NCI-H446 (cell line): ENCODE measurements at places on chromosomes 3 and 15.
A peak's percentile ranks its signal among the peaks of the same experiment; 100 is the strongest.

DNA sequence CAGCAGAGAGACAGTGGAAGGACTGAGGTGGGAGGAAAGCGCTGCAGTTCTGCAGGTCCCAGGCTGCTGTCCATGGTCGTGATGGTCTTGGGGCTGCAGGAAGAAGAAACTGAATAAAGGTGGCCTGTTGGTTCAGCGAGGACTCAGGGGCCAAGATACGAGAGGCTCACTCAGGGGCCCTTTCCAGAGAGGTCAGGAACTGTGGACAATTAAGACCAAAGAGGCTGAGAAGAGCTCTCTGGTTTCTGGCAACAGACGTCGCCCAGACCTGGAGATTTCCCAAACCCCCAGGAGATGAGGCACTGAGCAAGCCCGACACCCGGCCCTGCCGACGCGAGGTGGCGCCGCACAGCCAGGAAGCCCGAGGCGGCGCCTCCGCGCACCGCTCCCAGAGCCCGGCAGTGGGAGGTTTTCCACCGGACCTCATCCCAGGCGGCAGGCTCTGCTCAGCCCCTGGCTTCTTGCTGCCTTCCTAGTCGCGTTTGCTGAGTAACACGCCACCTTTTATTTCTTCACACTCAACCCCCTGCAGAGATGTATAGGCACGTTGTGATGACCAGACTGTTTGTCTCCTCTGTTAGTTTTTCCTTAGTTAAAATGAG is 56.4 kb upstream of the ARRDC4 start:
- no peak for DNase-seq

- DNase-seq: no peak
Observed at GRCh38 chr15:92161039-92161670, 232.5 kb upstream of the ST8SIA2 start.

- DNase-seq: no peak
Observed at GRCh38 chr3:45199837-45200648, 26.0 kb downstream of the TMEM158 start.

GRCh38 chr15:61226361-61227256 is 2.5 kb downstream of the RORA start:
- no peak for DNase-seq

- no peak for DNase-seq
Observed at GRCh38 chr3:183260167-183260904, 7.3 kb downstream of the B3GNT5 start.

DNA sequence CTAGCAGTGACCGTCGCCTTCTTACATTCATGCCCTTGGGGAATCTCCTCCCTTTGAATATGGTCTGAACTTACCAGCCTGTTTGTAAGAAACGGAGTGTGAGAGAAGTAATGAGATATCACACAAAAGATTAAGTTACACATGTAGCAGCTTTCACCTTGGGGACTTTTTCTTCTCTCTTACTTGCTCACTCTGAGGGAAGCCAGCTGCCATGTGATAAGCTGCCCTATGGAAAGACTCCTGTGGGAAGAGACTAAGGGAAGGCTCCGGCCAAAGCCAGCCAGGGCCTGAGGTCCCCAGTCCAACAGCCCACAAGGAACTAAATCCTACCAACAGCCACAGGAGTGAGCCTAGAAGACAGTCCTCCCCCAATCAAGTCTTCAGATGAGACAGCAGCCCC is 190.4 kb upstream of the TSC22D2 start:
- no peak for DNase-seq

GRCh38 chr3:41808152-41808551 is 153.8 kb downstream of the ULK4 start:
- no peak for DNase-seq

GRCh38 chr3:119990888-119991287 is 103.4 kb downstream of the GSK3B start:
- no peak for DNase-seq

- peak; percentile 41 for DNase-seq
Observed at GRCh38 chr3:140092848-140093536, 158.0 kb downstream of the CLSTN2 start.

GRCh38 chr3:127761441-127761801 is 60.9 kb downstream of the MGLL start:
- peak; percentile 41 for DNase-seq

- DNase-seq: peak; percentile 6
Observed at GRCh38 chr15:84747416-84748273, 747 bp upstream of the ZNF592 start.

DNA sequence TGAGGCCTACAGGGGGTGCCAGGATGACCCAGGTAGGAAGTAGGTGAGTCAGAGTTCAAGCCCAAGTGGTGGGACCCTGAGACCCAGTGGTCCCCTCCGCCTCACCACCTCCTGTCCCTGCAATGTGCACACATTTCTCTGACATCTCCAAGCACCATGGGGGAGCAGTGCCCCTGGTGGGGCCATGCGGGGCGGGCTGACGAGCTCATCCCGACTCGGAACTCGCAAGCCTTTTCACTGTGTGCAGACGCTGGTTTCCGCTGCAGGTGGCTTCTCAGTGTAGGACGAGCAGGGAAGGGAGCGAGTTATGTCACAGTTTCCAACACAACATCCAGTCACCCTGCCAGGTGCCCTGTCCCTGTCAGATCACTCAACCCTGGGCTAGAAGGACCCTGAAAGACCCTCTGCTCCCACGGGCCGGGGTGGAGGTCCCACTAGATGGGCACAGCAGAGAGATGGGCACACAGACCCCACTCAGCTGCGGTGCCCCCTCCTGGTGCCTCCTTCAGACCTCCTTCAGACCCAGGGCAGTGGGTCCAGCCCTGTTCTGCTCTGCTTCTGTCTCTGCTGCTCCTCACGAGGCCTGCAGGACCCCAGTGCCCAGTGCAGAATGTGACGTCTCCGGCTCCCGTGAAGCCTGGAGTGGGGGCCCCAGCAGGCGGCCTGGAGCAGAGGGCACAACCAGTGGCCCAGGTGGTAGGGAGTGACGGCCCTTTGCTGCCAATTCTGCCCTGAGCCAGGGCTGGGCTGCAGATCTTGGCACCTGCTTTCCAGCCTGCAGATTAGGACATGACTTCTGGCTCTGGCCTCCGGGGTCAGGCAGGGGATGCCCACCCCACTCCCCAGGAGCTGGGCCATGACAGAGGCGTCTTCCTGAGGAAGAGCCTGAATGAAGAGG is 102.0 kb upstream of the RPL32 start:
- no peak for DNase-seq

DNA sequence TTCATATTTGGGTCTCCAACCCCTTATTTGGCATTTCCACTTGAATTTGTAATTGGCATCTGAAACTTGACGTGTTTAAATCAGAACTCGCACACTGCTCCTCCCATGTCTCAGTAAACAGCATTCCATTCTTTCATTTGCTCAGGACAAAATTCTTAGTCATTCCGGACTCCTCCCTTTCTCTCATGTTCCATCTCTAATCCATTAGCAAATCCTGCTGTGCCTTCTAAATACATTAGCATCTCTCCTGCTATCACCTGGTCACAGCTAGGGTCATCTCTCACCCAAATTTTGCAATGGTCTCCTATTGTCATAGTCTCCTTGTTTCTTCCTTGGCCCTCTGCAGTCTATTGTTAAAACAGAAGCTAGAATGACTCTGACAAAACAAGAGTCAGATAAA is 119.9 kb upstream of the CADPS start:
- no peak for DNase-seq

GRCh38 chr3:181987736-181988135 is 276.0 kb downstream of the SOX2 start:
- no peak for DNase-seq

DNA sequence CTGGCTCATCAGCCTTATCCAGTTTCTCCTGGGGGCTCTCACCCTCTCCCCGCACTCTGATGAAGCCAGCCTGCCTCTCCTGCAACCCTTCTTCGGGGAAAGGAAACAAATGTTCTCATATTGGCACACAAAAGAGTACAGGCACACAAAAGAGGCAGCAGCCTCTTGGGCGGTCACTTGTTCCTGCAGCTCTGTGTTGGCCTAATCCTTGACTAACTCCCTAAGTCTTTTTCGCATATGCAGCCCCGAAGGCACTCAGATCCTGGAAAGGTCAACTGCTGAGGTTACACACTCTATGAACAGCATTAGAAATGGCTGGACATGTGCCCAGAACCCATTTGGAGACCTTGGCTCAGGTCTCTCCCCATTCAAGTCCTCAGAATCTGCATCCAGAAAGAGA is 7.4 kb upstream of the CAMP start:
- DNase-seq: no peak

- DNase-seq: no peak
Observed at GRCh38 chr3:108736821-108737220, 20.4 kb downstream of the RETNLB start.

GRCh38 chr3:172530101-172530561 is 6.9 kb upstream of the TNFSF10 start:
- no peak for DNase-seq

DNA sequence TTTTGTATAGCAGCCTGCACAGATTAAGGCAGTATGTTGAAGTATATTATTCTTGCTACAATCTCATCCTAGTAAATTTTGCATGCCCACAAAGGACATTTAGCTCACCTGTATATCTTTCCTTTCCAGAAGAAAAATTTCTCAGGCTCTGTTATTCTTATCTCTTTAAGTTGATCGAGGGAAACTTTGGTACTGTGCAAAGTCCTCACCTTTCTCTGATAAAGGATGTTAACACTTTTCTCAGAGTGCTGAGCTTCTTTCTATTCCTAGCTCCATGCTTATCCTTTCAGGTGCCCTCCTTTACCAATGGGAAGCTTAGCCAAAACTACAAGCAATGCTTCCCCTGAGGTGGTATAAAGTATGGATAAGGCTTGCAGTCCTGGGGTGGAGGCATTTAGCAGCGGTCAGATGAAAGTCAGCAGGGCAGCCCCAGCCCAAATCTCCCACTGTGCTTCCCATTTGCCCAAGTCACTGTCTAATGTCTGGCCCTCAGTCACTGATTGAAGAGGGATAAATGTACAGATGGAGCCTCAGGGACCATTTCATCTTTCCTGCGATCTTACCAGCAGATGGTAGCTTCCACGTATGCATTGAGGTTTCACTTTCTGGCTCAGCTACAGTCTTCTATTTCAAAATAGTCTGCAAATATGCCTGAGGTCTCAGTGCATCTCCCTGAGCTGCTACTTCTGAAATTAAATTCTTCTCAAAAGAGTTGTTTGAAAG is 127.8 kb upstream of the P2RY1 start:
- DNase-seq: no peak

- no peak for DNase-seq
Observed at GRCh38 chr15:31339558-31339895, 12.9 kb downstream of the KLF13 start.

- DNase-seq: no peak
Observed at GRCh38 chr3:121793078-121793477, 41.8 kb downstream of the IQCB1 start.

- no peak for DNase-seq
Observed at GRCh38 chr3:63877737-63878393, 14.2 kb downstream of the ATXN7 start.

GRCh38 chr3:152384412-152384811 is 115.7 kb downstream of the MBNL1 start:
- no peak for DNase-seq

GRCh38 chr3:26498271-26498670 is 124.3 kb upstream of the LRRC3B start:
- DNase-seq: no peak

DNA sequence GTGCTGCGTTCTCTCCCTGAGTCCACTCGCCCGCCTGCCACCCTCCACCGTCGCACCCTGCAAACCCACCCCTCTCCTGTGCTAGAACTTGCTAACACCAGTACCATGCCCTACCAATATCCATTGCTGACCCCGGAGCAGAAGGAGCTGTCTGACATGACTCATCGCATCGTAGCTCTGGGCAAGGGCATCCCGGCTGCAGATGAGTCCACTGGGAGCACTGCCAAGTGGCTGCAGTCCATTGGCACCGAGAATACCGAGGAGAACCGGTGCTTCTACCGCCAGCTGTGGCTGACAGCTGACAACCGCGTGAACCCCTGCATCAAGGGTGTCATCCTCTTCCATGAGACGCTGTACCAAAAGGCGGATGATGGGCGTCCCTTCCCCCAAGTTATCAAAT is 4.9 kb upstream of the ALAS1 start:
- no peak for DNase-seq

DNA sequence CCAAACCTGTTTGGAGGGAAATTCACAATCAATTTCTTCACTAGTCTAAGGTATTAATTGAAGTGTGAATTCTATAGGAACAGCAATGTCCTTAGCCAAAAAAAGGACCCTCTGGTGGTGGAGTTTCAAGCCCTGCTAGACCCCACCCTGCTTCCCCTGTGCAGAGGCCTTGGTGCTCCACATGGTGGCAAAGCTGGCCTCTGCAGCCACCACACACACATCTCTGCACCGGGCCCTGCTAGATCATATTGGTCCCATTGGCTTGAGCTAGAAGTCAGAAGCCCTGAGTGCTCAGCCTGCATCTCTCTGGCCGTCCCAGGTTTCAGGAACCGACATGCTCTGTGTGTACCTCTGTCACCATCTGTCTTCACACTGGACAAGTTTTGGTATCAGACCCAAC is 220.9 kb upstream of the TRIM42 start:
- DNase-seq: no peak

DNA sequence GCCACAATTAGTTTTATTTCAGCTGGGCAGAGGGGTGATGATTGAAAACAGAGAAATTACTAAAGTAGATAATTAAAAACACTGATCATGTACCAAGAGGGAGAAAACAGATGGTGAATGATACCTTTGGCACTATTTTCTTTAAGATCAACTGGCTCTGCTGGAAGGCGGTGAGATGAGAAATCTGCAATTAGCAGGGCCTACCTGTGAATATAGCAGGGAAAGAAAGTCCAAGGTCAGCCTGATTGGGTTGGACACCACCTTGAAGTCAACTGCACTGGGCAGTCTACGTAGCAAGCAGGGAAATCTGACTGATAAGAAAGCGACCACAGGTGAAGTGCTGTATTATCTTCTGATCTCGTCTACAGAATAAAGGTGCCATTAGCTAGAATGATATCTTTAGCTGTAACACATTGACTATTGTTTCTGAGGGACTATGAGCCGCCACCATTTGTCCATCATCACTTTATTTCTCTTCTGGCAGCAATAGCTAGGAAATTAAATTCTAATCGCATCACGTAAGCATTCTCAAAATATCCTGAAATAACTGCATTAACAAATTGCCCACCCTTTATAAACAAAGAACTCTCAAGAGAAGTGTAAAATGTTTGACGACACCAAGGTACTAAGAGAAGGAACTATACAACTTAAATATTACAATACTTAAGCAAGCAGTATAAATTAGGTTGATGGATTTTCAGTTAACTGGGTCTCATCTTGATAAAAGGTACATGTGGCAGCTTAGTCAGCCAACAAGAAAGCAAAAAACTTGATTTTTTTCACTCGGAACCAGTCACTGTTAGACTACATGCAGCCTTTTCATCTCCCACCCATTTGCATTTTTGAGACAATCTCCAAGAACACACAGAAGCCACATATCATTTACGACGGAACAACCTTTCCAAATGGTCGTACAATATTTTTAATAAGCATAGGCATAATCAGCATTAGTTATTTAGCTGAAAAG is 1.3 kb downstream of the NEDD4 start:
- DNase-seq: no peak

DNA sequence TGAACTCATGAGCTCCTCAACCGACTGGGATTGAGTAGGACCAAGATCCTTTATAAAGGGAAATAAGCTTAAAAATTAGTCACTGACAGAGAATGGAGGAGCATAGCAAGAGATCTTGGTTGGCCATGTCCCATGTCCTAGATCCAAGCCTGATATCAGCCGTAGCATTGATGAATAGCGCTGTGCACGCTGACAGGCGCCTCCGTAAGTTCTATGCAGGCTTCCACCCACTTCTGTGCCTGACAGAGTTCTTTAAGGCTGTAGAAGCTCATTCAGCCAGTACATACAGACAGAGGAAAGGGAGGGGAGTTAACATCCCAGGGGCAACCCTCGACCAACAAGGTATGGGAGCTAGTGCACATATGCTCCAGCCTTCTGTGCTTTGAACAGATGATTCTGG is 251.7 kb upstream of the TBC1D5 start:
- no peak for DNase-seq

- DNase-seq: no peak
Observed at GRCh38 chr3:127735767-127736693, 63.3 kb downstream of the ABTB1 start.
